ENCODE measurements at places on chromosomes 1 and 21. TPM values are rescaled to one million over a fixed set of nuclear protein-coding genes. Genes with fewer than 3 reads are reported as not detected.

- DNase-seq, result no peak
Measured at GRCh38 chr1:39416609-39417008, 74.8 kb upstream of the BMP8A start.

GRCh38 chr21:38958323-38958705 lies 152.6 kb downstream of the ETS2 start:
- no peak for DNase-seq

GRCh38 chr21:32457360-32457840 lies 44.9 kb downstream of the EVA1C start:
- peak; percentile 11 for DNase-seq

- DNase-seq, result no peak
Measured at GRCh38 chr1:231763456-231763855, 136.9 kb downstream of the DISC1 start.

GRCh38 chr21:35926003-35926740 lies 134.2 kb downstream of the SETD4 start:
- no peak for DNase-seq

DNA sequence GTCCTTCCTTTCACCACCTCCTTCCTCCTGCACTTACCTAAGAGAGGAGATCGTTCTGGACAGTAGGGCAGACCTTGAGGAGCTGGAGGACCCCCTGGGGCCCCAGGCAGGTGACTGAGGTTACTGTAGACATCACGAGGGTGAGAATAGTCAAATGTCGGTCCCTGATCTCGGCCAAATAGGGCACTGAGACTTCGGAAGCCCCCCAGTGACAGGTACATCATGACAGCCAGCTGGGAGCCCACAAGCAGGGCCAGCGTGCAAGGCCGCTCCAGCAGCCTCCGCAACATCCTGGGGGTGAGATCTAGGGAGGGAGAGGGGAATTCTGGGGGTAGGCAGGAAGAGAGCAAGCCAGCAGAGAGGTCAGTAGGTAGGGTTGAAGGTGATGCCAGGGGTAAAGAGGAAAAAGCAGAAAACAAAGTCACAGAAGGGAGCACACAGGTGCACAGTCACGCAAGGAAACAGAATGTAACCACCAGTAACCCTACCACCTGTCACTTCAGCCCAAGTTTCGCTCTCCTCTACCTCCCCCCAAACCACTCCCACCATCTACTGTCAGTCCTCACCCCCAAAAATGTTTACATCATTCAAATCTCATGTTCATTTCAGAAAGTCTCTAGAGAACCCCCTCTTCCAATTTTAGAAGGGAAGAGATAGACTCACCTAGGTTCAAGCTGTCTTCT lies 1.4 kb downstream of the B4GALT3 start:
- DNase-seq, result no peak

- peak; percentile 91 for DNase-seq
Measured at GRCh38 chr1:210292231-210292871, 36.4 kb upstream of the HHAT start.

DNA sequence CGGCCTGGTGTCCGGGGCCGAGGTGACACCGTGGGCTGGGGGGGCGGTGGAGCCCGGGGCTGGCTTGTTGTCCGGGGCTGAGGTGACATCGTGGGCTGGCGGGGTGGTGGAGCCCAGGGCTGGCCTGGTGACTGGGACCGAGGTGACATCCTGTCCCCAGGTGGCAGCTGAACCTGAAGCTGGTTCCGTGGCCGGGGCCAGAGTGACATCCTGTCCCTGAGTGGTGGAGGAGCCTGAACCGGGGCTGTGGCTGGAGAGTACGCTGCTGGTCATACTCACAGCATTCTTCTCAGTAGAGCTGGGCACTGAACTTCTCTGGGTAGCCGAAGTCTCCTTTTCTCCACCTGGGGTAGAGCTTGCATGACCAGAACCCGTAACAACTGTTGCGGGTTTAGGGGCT lies 15.8 kb downstream of the THBS3 start:
- no peak for DNase-seq

DNA sequence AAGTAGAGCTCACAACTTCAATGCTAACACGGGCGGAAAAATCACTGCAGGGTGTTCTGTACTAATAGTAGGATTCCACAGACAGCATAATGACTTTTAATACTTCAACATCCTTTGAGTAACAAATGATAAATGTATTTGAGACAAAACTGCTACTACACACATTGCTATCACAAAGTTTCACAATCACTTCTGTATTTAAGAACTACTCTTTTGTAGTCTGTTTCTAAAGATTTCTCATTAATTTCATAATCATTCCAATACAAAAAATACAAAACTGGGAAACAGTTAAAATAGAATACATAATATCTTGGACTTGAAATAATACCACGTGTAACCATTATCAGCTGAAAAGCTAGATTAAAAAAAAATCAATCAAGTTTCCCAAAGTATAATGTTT lies 2.7 kb downstream of the HMGN1 start:
- no peak for DNase-seq

- DNase-seq, result peak; percentile 11
Measured at GRCh38 chr1:168348146-168348709, 67.6 kb downstream of the TBX19 start.

DNA sequence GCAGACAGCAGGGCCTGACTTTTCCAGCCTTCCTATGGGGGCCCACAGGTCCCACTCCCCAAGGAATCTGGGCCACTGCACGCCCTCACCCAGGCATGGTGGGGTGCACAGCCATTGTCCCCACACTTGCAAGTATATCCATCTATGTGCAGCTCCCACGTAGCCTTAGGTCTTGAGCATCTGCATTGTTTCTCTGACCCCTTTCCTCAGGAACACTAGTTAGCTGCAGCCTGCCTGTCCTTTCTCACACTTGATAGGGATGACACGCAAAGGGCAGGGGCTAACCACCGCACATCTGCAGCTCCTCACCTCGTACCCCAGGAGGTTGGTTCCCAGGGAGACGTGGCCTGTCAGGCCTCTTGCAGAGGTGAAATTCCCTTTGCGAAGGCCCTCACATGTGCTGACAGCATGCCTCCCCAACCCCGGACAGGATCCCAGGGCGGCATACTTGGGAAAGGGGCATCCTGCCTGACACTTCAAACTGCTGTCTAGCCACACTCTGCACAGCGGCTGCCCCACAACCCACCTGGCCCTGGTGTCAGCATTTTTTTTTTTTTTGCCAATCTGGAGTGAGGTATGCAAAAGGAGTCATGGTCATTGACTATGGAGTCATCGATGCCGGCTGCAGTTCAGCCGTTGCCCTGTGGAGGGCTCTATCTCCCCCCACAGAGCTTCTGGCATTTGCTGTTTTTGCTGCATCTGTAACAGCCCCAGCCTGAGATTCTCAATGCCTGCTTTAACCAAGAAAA lies 5.0 kb downstream of the JMJD4 start:
- peak; percentile 84 for DNase-seq

DNA sequence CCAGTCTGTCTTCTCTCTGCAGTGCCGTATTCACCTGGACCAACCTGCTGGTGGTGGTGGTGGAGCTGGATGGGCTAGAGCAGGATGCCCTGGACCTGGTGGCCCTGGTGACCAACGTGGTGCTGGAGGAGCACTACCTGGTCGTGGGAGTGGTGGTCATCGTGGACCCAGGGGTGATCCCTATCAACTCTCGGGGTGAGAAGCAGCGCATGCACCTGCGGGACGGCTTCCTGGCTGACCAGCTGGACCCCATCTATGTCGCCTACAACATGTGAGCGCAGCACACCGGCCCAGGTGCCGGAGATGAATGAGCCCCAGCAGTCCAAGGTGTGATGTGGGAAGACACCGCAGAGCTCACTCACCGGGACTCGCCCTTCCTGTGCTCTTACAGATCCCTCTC lies 37.5 kb downstream of the S100B start:
- no peak for DNase-seq

DNA sequence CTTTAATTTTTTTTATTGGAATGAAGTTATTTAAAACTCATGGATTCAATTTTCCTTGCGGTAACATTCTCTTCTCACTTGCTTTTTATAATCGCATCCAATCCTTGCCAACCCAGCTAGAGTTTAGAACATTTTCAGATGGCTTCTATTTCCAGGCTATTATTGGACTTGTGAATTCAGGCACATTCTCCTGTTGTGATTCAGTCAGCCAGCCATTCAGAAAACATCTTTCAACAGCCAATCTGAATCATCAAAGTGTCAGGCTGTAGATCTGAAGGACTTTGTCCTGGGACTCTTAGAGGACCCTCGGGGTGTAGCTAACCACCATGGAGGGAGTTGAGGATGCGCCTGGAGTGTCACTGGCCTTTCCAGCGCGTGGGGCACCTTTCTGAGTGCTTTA lies 92.4 kb downstream of the PRDM2 start:
- no peak for DNase-seq

- DNase-seq, result no peak
Measured at GRCh38 chr1:24596401-24596880, 40.6 kb downstream of the NCMAP start.

GRCh38 chr1:166944186-166944967 lies 31.0 kb downstream of the ILDR2 start:
- no peak for DNase-seq

DNA sequence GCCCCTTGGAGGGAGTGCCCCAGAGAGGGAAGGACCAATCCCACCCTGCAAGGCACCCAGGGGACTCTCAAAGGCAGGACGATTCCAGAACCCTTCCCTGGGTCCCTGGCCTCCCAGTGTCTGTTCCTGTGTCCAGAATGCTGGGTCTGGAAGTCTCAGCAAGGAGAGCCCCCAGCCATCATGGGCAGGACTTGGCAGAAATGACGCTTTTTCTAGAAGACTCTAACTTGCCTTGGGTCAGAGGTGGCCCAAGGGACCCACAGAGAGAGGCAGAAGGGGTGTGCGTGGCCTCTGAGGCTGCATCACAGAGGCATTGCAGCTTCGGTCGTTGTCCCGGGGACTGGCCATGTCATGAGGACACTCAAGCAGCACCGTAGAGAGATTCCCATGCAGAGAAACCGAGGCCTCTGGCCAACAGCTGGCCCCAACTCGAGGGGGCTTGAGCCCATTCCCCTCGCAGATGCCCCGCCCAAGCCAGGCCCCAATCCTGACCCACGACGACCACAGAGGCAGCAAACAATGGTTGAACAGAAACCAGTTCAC lies 57.8 kb downstream of the WNT9A start:
- DNase-seq, result no peak

GRCh38 chr1:206842854-206843253 lies 22.6 kb upstream of the IL20 start:
- DNase-seq, result no peak

DNA sequence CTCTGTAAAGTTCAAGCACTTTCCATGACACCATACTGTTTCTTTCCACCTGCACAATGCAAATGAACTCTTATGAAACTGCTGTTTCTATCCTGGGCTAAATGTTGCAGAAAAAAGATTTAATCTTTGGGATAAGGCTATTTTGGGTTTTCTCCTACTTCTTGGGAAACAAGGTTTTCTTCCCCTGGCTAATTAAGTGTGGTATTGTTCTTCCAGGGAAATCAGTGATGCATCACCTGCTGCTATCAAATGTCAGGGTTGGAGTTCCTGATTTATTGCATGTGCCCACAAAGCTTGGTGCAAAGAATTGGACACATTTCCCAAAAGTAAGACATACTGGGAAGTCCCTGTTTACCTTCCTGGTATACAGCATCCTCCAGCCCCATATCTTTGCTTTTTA lies 6.0 kb upstream of the RGS4 start:
- DNase-seq, result no peak

DNA sequence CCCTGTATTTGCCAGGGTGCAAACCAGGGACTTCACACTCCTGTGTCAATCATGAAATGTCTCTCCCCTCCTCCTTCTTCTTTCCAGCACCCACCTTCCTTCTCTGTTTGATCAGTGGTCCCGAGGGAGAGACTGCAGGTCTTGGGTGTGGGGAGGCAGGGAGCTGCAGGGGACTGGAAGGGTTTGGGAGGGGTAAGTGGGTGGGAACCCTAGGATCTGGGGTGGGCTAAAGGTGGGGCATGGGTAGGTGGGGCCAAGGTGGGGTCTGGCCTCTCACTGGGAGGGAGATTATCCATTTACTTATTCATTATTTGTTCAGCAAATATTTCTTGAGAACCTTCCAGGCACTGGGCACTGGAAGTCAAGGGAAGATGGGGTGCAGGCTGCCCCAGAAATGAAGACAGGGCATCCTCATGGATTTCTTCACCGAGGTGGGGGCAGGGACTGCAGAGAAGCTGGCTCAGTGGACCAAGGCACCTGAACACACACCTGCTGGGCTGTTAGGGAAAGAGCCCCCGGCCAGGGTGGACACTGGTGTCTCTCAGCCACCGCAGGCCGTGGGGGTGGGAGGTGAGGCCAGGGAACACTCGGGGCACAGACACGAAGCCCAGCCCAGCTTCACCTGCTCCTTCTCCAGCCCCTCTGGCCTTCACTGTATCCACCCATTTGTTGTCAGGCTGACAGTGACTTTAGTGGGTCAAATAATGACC lies 193.9 kb upstream of the C1orf174 start:
- no peak for DNase-seq

DNA sequence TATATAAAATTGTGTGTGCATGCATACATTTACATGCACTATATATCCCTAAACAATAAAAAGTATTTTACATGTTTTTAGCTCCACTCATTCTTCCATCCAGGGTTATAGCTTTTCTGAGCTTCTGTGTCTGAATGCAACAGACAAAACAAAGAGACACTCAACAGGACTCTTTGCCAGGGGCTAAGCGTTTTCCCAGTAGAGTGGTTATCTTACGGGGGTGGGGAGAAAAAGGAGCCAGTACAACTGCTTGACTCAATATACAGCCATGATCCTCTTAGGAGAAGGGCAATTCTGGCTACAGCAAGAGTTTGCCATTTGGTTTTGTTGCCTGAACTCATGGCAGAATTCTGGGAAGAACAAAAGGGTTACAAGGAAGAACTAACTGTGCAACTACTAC lies 14.6 kb upstream of the PPP2R5A start:
- DNase-seq, result no peak

GRCh38 chr21:32470206-32470605 lies 57.7 kb downstream of the EVA1C start:
- DNase-seq, result no peak

GRCh38 chr1:22709891-22710700 lies 543 bp upstream of the EPHB2 start:
- DNase-seq, result peak; percentile 78

GRCh38 chr21:15514073-15514946 lies 215.5 kb upstream of the USP25 start:
- no peak for DNase-seq

GRCh38 chr1:42433369-42433768 lies 22.5 kb downstream of the ZMYND12 start:
- DNase-seq, result peak; percentile 21

DNA sequence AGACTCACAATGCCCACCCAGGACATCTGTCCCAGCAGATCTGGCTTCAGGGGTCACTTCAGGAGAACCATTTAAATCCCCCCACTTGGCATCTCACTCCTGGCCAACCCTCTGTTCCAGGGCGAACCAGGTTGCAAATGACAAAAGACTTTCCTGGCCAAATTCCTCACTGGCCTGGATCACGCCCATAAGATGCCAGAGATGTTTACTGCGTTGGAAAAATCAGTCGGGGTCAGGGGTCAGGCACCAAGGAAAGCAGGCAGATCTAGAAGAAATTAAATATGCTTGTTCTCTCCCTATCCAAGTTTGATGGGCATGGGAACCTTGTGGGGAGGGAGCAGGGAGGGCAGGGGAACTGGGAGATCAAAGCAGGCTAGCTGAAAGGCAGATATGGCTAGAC lies 14.6 kb upstream of the AGTRAP start:
- DNase-seq, result no peak

ATP13A2 gene
- total RNA-seq, result 87.7 TPM

RRP1B gene
- total RNA-seq, result 95.7 TPM

ATAD3C gene
- total RNA-seq, result 0.45 TPM

BLZF1 gene
- 12.4 TPM for total RNA-seq

VCAM1 gene
- total RNA-seq, result not detected

C1QTNF12 gene
- total RNA-seq, result 3.0 TPM

RGS5 gene
- total RNA-seq, result 42.7 TPM

S100A16 gene
- 20.4 TPM for total RNA-seq

EPHA2 gene
- 51.2 TPM for total RNA-seq

CD48 gene
- 0.45 TPM for total RNA-seq

IQGAP3 gene
- 25.7 TPM for total RNA-seq

S100A1 gene
- total RNA-seq, result 0.66 TPM

MAB21L3 gene
- not detected for total RNA-seq
